ENCODE measurements at places on chromosomes 4 and X. TPM values are rescaled to one million over a fixed set of nuclear protein-coding genes. Genes with fewer than 3 reads are reported as not detected.

ZNF141 gene
- 23.0 TPM for polyA plus RNA-seq

USP51 gene
- polyA plus RNA-seq = 11.5 TPM

MAGEH1 gene
- 68.5 TPM for polyA plus RNA-seq

CHRDL1 gene
- 12.1 TPM for polyA plus RNA-seq

RAB33A gene
- 0.51 TPM for polyA plus RNA-seq

CLNK gene
- 1.6 TPM for polyA plus RNA-seq

All from left renal cortex interstitium (tissue), 4 donors.